Pulmonary artery endothelial cell (primary cell): ENCODE measurements at places on chromosomes 5 and 9.

GRCh38 chr5:135560858-135561257 lies 17.9 kb downstream of the CXCL14 start:
- DNase-seq = peak; percentile 26

DNA sequence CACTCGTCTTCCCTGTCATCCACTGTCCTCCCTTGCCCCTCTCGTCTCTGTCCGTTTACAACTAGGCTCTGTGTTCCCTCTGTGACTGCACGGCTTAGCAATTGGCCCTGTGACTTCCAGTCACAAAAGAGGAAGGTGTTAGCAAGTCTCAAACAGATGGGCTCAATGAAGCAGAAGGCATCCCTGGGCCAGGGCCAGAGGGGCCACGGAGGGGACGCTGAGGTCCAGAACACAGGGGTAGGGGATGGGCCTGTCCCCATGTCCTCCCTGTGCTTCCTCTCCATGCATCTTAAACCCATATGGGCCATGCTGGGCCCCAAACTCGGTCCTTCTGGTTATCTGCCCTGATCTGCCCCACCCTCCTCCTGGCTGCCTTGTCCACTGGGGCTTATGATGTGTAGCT lies at the start of gene CD72:
CD72 (minus strand) TSS at position 89 of the 403 bp plus-strand sequence. CDS start 110 bp downstream, outside the sequence.
- DNase-seq = no peak

- peak; percentile 92 for DNase-seq
These were observed 105.9 kb downstream of the DPYSL3 start for GRCh38 chr5:147403651-147404640.

DNA sequence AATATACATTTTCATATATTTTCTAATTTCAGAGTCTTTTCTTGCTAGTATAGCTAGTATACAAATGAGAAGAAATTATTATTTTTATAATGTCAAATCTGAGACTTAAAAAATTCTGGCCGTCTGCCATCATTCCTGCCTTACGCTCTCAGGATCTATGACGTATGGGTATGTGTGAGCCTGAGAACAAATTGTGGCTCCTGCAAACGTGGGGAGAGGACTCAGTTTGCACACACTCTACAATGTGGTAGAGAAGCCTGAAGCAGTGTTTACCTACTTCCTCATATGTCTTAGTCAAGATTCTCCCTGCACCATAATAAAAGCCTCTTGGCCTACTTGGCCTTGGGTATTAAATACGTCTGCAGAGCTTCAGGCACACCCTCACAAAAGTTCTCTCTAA lies 825.4 kb downstream of the SEMA5A start:
- DNase-seq = no peak
